ENCODE measurements at places on chromosomes 2 and 18. TPM values are rescaled to one million over a fixed set of nuclear protein-coding genes. Genes with fewer than 3 reads are reported as not detected.

The SDC1 gene
- total RNA-seq: 38.7 TPM

DNA sequence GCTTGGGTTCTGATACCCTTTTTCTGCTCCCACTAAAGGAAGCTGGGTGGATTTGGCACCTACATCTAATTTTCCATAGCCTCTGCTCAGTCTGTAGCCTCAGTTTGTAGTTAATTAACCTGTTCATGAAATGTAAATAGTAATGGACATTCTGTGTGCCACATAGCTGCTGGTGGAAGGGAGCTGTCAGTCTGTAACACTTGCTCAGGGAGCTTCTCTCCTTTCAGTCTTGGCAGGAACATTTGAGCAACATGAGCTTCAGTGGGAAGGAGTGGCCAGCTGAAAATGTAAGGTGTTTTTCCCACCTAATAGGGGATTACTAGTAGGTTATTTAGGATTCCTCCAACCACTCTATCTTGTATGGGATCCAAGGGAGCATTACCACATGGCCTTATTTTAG lies 203.4 kb downstream of the ASXL3 start:
- DNase-seq: no peak

- no peak for DNase-seq
Observed at GRCh38 chr2:96252526-96252925, 13.3 kb downstream of the TMEM127 start.

The GKN1 gene
- total RNA-seq: not detected

GRCh38 chr2:85744055-85744454 lies 9.7 kb upstream of the ATOH8 start:
- no peak for DNase-seq

DNA sequence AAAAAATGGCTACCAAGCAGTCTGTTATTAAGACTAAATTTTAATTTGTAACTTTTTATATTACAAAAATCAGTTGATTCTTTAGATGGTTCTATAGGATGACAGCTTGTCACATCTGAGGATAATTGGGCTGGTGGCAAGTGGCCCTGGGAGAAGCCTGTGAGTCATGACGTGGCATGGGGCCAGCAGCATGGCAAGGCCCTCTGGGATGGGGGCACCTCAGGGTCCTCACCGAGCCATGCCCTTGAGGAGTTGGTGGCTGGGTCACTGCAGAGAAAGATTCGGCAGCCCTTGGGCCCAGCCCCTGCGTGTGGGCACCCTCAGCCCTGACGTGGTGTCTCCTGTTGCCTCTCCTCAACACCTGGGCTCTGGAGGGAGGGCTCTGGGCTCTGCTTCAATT lies 49.7 kb downstream of the STK25 start:
- no peak for DNase-seq

DNA sequence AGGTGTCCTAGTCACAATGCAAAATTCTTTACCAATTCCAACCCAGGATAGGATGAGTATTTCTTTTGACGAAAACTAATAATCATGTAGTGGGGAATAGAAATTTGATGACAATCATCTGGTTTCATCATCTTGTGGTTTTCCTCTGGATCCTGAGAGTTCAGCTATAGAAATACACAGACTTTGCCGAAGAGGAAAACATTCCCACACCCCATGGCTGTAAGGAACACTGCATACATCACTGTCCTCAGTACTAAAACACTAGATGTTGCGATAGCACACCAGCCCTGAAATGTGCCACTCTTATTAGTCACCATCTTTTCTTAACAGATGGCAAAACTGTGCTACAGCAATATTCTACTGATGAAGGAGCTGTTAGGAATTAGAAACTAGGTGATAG lies 29.4 kb downstream of the CERKL start:
- DNase-seq: no peak

The TFPI gene
- total RNA-seq: 105 TPM

DNA sequence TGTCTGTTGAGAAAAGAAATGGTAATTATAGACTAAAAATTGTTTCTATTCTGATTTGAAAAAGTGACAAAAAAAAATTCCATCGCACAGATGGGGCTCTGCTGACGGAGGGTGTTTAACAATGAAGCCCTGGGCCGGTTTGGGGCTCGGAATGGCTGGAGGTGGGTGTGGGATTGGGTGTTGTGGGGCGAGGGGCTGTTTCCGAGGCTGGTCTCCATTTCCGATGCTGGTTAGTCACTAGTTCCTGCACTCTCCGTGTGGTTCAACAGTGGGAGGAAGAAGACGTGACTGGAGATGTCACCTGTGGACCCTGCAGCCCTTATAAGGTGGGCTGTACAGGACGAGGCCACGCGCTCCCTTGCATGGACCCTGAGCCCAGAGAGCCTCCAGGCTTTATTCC lies 143.2 kb downstream of the KLHL29 start:
- DNase-seq: no peak

DNA sequence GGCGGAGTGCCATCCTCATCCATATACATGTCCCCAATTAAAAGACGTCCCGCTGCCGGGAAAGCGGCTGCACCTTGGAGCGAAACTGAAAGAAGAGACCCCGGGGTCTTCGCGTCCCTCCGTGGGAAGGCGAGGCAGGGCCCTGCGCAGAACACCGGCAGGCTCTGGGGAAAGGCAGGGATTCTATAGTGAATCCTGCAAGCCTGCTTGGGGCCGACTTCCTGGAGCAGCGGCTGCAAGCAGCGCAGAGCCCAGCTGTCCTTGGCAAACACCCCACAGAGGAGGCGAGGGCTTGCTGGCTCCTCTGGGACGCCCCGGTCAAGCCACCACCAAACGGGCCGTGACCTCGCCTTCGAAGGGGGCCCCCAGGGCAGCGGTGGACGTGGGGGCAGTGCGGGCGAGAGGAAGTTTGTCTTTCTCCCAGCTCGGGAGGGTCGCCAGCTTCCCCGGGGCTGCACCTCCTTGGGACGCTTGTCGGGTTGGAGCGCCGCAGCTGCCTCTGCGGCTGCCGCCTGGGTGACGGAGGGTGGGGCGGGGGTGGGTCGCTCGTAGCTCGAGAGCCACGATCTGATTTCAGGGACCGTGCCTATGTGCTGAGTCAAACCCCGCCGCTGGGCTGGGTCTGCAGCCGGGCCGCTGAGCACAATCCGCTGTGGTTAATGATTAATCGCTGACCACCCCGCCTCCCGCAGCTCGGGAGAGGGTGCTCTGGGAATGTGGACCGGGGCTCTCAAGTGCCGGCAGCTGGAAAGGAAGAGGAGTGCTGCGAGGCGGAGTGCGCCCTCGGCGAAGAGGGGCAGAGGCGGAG lies 486 bp upstream of the GPR39 start:
- peak; percentile 72 for DNase-seq

- DNase-seq: no peak
Observed at GRCh38 chr2:112765251-112765650, 842 bp upstream of the CKAP2L start.

- DNase-seq: peak; percentile 30
Observed at GRCh38 chr18:62329691-62330454, 4.8 kb downstream of the TNFRSF11A start.
